Nephron progenitor cell (in vitro differentiated cells): ENCODE measurements at places on chromosomes 11 and 22.

- peak overlapping the region; percentile 93 for H3K4me3 ChIP-seq
- peaks cover 44% of the 10 kb centered on the region for H3K4me1 ChIP-seq
- H3K36me3 ChIP-seq = peaks cover 28% of the 10 kb centered on the region
- no peak for DNase-seq
- H3K27ac ChIP-seq = peak overlapping the region; percentile 96
Observed at GRCh38 chr11:72102631-72102945, 509 bp downstream of the LAMTOR1 start.

DNA sequence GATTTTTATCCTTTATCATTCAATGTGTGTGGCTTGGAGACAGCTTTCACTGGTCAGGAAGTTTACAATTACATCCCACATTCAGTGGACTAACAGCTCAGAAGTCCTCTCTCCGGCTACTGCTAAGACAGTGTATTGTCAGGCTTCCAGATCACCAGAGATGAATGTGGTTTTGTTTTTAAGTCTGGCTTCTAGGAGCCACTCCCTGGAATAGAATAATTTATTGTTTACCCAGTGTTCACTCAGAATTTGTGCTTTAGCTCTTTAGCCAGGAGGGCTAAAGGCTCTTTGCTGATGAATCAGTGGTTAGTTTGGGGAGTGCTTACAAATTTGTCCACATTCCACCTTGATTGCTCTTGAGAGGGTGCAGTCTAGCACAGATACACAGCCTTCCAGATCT, 26.5 kb downstream of the TRIM77 start:
- no peaks in the 10 kb centered on the region for H3K27me3 ChIP-seq
- no peak overlapping the region for H3K4me3 ChIP-seq
- H3K36me3 ChIP-seq = no peaks in the 10 kb centered on the region
- DNase-seq = no peak
- H3K4me1 ChIP-seq = peaks cover 6% of the 10 kb centered on the region

- H3K4me3 ChIP-seq = peak overlapping the region; percentile 74
- H3K27ac ChIP-seq = no peak overlapping the region
- peaks cover 5% of the 10 kb centered on the region for H3K36me3 ChIP-seq
- H3K4me1 ChIP-seq = peaks cover 25% of the 10 kb centered on the region
- H3K27me3 ChIP-seq = peaks cover 81% of the 10 kb centered on the region
Observed at GRCh38 chr22:18110954-18111758, 547 bp downstream of the TUBA8 start.

DNA sequence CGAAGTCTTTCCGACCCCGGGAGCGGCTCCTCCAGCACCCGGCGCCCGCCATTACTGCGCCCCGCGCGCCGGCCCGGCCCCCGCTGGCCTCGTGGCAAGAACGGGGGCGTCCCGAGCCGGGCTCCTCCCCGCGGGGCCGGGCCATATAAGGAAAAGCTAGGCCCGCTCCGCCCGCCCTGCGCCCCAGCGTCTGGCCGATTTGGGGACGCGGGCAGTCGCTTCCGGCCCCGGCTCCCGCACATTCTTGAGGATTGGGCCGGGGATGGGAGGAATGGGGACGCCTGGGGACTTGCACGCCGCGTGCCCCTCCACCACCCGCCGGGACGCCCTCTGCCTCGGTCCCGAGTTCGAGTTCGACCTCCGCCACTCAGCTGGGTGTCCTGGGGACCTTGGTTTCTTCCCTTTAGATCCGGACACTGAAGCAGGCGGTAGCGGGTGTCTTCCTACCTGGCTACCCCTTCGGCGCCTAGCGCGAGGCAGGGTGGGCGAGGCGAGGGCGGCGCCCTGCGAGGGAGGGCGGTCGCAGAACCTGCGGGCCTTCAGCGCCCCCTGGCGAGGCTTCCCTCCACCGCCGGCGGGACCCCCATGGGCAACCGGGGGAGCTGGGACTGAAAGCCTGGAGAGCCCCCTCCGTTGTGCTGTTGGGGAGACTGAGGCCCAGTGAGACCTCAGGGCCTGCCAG, 3.8 kb downstream of the SMTN start:
- peak; percentile 87 for DNase-seq
- H3K4me3 ChIP-seq = peak overlapping the region; percentile 82
- no peaks in the 10 kb centered on the region for H3K27me3 ChIP-seq

GRCh38 chr11:47147250-47147649, 29.4 kb downstream of the ARFGAP2 start:
- no peak overlapping the region for H3K4me3 ChIP-seq
- H3K4me1 ChIP-seq = peaks cover 30% of the 10 kb centered on the region
- H3K27me3 ChIP-seq = peaks cover 3% of the 10 kb centered on the region
- H3K36me3 ChIP-seq = peaks cover 17% of the 10 kb centered on the region
- no peak for DNase-seq

GRCh38 chr11:9733212-9733611, 69.3 kb downstream of the SWAP70 start:
- no peak for DNase-seq
- peaks cover 78% of the 10 kb centered on the region for H3K36me3 ChIP-seq
- no peaks in the 10 kb centered on the region for H3K4me1 ChIP-seq
- no peak overlapping the region for H3K27ac ChIP-seq
- H3K4me3 ChIP-seq = no peak overlapping the region
- no peaks in the 10 kb centered on the region for H3K27me3 ChIP-seq
